ENCODE measurements at places on chromosomes 2 and 18.

GRCh38 chr2:70826696-70827350 is 6.4 kb upstream of the CLEC4F start:
- no peak for DNase-seq

- DNase-seq = peak; percentile 21
These were observed 61.7 kb downstream of the KCNS3 start for GRCh38 chr2:17940091-17940630.

DNA sequence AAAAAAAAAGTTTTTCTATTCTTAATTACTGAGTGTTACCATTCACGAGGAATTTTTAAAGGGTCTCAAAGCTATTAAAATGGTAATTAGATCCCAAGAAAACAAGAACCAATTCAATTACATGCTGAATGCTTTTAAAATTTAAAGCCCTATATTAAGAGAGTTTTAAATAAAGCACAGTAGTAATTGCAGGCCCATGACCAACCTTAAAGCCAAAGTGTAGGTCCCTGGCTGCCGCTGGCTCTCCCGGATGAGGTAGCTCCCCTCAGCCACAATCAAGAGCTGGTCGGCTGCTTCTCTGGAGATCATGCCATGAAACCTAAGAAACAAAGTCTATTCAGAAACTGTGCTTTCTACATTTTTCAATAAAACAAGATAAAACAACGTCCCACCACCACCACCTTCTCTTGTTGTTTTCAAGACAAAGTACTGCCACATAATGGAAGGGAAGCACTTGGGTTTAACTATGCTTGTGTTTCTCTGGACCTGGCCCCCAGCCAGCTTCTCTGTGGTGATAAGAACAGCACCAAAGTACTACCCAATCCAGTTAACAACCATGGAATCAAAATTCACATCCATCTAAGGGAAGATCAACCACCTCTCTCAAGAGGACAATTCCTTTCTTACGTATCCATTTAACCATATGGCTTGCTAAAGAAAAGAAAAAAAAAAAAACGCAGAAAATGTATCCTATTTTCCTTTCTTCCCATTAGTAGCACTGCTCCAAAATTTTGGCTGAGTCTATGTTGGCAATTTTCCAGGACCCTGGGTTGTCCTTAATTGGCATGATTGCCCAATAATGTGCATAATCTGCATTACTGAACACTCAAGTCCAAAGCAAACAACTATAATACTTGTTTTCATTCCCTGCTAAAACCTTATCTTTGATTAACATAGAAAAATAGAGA is 90.1 kb downstream of the CHN1 start:
- DNase-seq = no peak

DNA sequence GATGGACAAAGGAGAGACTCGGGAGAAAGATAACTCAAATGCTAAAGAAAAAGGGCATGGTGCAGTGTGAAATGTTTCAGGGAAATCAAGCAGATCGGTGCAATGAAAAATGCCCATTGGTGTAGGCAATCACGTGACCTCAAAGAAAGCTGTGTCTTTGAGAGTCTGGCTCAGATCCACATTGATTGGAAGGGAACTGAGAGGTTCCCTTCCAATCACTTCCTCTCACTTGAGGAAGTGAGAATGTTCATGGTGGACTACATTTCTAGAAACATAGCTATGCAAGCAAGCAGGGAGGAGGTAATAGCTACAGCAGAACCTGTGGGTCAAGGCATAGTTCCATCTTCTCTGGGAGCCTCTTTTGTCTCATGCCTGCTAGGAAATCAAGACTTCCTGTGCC is 187.4 kb downstream of the LPIN1 start:
- no peak for DNase-seq

DNA sequence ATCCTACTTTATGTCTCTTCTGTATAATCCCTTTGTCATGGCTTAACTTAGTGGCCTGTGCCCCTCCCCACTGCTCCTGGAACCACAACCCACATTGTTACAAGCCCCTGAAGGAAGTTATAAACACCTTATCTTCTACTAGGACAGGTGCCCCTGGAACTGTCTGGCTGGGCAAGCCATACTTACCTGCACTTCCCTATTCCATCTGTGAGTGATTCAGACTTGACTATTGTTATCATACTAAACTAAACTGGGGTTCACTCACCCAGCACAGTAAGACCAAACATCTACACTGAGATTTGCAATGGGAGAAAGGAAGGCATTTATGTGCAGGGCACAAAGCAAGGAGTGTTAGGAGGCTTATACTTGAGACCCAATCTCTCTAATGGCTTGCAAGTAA is 3.7 kb upstream of the UGT1A6 start:
- no peak for DNase-seq

- peak; percentile 83 for DNase-seq
These were observed 488.6 kb upstream of the SMIM21 start for GRCh38 chr18:75915941-75916623.

DNA sequence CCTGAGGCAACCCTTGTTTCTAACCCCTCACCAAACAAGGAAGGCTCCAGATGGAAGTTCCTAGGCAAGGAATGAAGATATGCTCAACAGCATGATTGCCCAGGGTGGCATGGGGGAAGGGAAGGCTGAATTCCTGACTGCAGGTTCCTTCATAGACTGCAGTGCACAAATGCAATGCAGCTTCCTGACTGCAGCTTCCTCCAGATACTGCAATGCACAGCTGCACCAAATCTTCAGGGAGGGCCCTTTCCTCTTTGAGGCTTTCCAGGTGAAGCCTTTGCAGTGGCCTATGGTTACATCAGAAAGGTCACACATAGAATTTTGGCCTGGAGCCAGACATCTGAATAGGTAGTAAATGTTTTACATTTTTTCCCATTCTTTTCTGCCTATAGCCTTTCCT is 58.8 kb upstream of the DYNAP start:
- DNase-seq = no peak

GRCh38 chr2:109537565-109538222 is 76.1 kb downstream of the SEPTIN10 start:
- no peak for DNase-seq

DNA sequence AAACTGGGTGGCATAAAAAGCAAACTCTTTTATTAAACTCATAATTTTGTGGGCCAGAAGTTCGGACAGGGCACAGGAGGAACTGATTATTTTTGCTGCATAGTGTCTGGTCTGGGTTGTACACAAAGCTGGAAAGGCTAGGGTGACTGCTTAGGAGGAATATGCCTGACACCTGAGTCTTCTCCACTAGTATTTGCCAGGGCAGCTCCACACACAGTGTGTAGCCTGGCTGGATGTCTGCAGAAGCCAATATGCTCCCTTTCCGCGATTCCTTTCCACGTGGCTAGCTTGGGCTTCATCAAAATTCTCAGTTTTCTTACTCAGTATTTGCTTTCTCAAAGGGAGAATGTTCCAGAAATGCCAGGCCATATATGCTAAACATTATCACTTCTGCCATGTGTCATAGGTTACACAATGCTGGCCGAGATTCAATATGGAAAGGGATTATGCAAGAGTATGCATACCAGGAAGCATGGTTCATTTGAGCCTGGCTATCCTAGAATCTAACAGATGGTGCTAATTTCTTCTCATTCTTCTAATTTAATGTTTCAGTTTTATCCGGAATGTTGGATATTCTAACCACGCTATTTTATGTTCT is 142.7 kb upstream of the DOK6 start:
- peak; percentile 11 for DNase-seq

- no peak for DNase-seq
These were observed 461.0 kb downstream of the DLGAP1 start for GRCh38 chr18:3993941-3994687.

DNA sequence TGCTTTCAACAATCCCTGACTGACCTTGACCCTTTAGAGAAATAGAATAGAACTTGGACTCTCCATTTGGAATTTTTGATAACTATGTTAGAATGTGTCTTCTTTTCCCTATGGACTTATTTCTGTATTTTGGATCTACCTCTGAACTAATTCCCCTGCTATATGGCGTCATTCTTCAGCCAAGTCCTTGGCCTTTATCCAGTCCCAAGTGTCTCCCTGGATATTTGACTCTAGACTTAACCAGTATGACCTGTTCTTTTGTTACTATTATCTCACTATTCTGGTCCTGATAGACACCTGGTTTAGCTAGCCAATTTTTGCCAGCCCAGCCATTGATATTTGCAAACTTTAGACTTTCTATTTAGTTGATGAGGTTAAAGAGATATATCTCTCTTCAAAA is 186.8 kb downstream of the KCNS3 start:
- DNase-seq = no peak

GRCh38 chr2:167508709-167509108 is 620.4 kb downstream of the XIRP2 start:
- no peak for DNase-seq

Data from femur (tissue), 1 donor.